Stimulated activated CD8-positive, alpha-beta memory T cell treated with anti-CD3 and anti-CD28 coated beads, Interleukin-4, amount 100 ng/mL, for 1 hour (primary cell): ENCODE measurements at places on chromosomes 3 and 15.

GRCh38 chr3:1609416-1609815 is 489.2 kb upstream of the CNTN4 start:
- no peak for DNase-seq

GRCh38 chr3:75395580-75396315 is 268.4 kb upstream of the FRG2C start:
- no peak for DNase-seq

DNA sequence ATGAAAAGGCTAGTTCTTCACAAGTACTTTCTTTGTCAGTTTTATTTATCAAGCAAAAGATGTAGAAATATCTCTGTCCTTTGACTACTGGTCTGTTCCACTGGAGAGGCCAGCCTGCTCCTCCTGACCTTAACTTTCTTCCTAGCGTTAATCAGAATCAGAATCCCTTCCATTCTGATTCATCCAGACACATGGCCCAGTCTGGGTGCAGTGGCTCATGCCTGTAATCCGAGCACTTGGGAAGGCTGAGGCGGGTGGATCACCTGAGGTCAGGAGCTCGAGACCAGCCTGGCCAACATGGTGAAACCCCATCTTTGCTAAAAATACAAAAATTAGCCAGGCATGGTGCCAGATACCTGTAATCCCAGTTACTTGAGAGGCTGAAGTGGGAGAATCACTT is 32.0 kb upstream of the MANF start:
- DNase-seq: no peak

- DNase-seq: no peak
Observed at GRCh38 chr3:172194702-172195406, 155.5 kb downstream of the FNDC3B start.

GRCh38 chr3:138774529-138775253 is 60.0 kb downstream of the PIK3CB start:
- DNase-seq: no peak

- no peak for DNase-seq
Observed at GRCh38 chr3:188220988-188221818, 67.2 kb downstream of the LPP start.

DNA sequence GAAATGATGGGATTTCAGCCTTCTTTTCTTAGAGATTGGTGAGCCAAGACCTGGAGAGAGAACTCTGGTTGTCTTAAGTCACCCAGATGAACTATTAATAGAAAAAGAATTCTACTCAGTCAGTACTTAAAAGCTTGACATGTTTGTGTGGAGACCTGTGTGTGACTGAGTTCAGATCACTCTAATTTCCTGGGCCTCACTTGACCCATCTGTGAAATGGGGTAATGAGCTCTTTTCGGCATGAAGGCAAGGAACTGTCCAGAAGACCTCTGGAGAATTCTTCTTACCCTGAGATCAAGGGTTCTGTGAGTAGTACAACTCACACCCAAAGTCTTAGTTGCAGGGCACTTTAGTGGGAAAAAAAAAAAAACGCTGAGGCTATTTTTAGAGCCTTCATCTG is 92.9 kb downstream of the LPP start:
- DNase-seq: no peak

- DNase-seq: no peak
Observed at GRCh38 chr15:84749111-84749991, 959 bp downstream of the ZNF592 start.

DNA sequence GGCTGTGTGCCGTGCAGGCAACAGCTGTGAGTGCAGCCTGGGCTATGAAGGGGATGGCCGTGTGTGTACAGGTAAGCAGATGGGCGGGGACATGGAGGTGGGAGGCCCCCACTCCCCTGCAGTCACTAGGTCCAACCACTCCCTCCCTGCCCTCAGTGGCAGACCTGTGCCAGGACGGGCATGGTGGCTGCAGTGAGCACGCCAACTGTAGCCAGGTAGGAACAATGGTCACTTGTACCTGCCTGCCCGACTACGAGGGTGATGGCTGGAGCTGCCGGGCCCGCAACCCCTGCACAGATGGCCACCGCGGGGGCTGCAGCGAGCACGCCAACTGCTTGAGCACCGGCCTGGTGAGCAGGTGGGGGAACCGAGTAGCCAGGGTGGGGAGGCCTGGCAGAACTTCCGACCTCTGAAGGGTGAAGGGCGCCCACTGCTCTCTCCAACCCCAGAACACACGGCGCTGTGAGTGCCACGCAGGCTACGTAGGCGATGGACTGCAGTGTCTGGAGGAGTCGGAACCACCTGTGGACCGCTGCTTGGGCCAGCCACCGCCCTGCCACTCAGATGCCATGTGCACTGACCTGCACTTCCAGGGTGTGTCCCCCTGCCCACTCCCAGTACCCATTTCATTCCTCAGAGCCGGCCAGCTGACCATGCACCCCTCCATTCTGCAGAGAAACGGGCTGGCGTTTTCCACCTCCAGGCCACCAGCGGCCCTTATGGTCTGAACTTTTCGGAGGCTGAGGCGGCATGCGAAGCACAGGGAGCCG is 11.6 kb downstream of the NT5DC2 start:
- DNase-seq: no peak

- DNase-seq: no peak
Observed at GRCh38 chr3:135989242-135989641, 23.7 kb downstream of the PPP2R3A start.

DNA sequence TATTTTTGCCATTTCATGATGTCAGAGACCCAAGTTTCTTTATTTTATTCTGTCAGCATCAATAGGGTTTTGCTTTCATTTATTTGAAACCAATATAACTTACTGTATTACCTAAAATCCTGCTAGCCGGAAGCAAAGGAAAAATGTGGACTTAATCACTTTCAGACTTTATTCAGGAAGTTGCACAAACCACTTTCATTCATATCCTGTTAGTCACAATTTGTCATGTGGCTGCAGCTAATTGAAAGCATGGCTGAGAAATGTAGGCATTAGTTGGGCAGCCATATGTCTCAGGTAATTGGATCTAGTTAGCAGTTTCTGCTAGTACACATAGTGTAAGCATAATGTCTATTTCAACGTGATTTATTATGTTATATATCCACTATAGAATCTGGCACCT is 462.3 kb upstream of the SGO1 start:
- DNase-seq: no peak

- no peak for DNase-seq
Observed at GRCh38 chr3:22779737-22780136, 423.4 kb upstream of the UBE2E2 start.

DNA sequence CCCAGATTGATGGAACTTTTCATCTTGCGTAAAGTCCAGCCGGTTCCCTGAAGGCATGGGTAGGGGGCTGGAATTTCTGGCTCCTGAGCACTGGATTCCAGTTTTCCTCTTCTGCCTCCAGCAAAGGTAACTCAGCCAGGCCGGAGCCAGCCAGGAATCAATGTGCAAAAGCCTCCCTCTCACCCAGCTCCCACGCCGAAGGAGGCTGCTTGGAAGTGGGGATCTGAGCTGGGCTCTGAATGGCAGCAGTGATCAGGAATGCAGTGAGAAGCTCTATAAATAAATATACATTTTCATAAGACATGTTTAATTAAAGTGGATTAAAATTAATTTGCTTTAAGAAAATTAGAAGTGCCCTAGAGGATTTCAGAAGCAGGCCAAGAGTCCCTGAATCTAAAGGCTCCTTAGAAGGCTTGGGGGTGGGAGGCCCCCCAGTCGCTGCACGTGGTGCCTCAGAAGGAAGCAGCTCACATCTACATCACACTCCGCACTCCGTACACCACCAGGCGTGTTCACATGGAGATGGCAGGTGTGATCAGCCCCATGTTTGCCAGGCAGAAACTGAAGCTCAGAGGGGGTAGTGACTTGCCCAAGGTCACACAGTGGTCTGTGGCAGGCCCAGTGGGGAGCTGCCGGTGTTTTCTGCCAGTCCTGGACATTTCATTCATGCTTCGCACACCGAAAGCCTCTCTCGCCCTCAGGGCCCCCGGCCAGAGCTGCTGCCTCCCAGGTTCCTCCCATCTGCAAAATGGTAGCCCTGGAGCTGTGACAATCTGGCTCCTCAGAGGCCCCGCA is 148.6 kb upstream of the LINGO1 start:
- DNase-seq: no peak

DNA sequence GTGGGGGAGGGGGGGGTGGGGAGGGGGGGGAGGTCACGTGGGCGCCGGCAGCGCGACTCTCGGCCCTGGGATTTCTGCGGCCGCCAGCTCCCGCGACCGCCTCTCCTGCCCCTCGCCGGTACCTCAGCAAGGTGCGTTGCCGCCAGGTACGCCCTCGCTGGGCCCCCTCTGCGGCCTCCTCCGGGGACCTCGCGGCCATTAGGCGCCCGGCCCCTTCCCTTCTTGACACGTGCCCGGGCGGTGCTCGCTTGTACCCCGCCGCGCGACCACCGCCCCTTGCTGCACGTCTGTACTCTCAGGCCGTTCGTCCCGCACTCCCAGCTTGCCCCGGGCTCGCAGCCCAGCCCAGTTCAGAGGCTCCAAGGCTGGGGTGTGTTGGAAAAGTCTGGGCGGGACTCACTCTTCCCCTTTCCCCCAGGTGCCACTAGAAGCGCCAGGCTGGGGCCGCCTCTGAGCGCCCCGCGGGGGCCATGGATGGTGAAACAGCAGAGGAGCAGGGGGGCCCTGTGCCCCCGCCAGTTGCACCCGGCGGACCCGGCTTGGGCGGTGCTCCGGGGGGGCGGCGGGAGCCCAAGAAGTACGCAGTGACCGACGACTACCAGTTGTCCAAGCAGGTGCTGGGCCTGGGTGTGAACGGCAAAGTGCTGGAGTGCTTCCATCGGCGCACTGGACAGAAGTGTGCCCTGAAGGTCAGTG is at the start of gene MAPKAPK3:
MAPKAPK3 (plus strand) TSS at position 56 of the 696 bp plus-strand sequence; CDS start at position 471, 415 bp downstream.
- DNase-seq: no peak

GRCh38 chr3:125108833-125109535 is 53.2 kb upstream of the HEG1 start:
- no peak for DNase-seq

GRCh38 chr15:49673861-49674260 is 53.0 kb downstream of the DTWD1 start:
- no peak for DNase-seq

DNA sequence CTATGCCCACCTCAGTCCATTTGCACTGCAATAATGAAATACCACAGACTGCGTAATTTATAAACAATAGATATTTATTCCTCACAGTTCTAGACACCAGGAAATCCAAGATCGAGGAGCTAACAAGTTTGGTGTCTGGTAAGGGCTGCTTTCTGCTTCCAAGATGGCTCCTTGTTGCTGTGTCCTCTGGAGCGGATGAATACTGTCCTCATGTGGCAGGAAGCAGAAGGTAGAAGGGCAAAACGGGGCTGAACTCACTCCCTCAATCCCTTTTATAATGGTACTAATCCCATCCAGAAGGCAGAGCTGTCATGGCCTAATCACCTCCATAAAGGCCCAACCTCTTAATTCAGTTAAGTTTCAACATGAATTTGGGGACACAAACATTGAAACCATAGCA is 75.3 kb downstream of the P2RY1 start:
- DNase-seq: no peak

- DNase-seq: no peak
Observed at GRCh38 chr3:53613125-53613524, 118.7 kb downstream of the CACNA1D start.
